ENCODE measurements at places on chromosomes 3 and 15.

DNA sequence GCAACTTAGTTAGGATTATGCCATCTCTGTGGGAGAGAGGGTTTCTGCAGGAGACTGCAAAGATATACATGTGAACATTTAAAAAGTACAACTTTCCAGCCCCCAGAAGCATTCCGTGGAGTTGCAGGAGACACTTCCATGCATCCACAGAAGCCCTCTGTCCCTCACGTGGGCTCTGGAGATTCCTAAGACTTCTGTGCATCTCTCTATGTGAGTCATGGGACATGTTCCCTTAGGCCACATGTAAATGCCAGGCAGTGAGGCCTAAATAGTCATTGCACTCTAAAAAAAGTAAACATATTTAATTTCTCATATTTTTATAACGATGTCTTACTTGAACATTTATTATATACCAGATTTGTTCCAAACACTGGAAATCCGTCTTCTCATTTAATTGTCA, 126.5 kb upstream of the ROPN1 start:
- no peak for DNase-seq

DNA sequence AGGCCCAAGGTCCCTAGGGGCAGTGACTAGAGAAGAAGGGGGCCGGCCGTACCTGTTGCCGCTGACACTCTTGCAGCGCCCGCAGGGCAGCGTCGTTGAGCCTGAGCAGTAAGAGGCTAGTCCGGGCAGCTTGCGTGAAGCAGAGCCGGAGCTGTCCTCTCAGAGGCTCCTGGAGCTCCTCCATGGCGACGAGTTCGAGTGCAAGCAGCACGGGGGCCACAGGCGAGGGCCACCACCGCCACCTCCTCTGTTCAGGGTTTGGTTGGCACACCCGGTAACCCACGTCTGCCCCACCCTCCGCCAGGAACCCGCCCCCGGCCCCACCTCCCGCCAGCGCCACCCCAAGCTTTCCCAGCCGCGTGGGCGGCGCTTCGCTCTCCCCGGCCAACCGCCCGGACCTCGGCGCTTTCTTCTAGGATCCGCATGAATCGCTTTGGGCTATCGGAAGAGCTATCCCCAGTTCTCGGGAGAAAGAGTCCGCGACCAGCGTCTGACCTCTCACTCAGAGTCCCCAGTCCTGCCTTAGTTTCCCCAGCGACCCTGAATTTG, at the start of gene ELL3:
Gene ELL3 (minus strand): TSS at position 249 of the 549 bp plus-strand sequence. CDS start 65 bp downstream, at position 184.
- DNase-seq = peak; percentile 74

DNA sequence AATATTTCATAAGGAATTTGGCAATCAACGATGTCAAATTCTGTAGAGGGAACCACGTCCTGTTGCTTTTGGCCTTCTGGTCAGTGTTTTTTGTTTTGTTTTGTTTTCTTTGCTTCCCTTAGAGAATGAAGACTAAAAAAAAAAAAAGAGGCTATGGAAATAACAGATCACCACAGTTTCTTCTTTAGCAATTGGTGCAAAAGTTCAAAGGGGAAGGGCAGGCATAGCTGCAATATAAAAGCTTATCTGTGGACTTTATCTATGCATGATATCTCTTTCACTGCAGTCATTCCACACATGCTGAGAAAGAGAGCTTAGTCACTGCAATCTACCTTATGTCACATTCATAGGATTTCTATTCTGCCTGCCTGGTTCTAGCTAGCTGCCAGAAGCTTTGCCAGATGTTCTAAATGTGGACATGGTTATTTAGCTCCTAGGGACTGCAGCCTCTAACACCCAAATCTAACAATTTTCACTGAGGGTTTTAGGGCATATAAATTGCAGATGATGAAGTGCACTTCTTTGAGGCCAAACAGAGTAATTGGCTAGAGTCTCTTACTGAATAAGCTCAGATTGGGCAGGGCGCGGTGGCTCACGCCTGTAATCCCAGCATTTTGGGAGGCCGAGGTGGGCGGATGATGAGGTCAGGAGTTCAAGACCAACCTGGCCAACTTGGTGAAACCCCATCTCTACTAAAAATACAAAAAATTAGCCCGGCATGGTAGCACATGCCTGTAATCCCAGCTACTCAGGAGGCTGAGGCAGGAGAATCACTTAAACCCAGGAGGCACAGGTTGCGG, 637.2 kb downstream of the NTRK3 start:
- no peak for DNase-seq

DNA sequence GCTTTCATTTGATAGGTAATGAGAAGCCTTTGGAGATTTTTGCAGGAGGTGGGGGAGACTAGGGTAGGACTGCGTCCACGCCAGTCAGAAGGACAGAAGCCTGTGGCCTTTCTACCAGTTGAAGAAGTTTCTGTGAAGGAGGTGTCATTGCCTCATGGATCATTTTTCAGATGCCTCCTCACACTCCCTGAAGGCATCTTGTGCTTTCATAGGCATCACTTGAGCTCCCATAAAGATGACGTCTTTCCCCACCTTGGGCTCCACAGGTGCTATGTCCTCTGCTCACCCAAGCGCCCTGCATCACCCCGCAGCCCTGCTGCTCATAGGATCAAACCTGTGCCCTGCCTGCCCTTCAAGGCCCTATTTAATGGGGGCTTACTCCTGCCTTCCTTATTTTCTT, 7.5 kb upstream of the ITGA11 start:
- no peak for DNase-seq

DNA sequence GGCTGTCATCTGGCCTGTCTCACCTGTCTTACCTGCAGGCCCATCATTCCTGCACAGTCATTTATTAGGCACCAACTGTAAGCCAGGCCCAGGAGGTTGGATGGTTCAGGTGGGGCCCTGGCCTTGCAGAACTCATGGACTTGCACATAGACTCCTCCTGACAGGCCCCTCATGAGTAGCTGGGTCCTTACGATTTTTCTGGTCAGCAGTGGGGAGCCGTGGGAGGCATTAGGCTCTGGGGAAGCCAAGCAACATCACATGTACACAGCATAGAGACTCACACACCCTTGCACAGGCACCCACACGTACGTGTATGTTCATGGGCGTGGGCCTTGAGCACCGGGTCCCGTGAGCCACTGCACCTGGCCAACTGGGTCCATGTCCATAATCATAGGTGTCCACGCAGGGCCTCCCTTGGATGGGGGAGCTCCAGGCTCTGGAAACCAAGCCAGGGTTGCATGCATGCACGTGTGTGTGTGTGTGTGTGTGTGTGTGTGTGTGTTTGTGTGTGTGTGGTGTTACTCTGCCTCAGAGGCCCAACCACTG, 20.3 kb downstream of the CISH start:
- no peak for DNase-seq
